ENCODE measurements at places on chromosomes 5 and 9.

- DNase-seq = no peak
- H3K27me3 ChIP-seq = no peaks in the 10 kb centered on the region
- H3K4me3 ChIP-seq = no peak overlapping the region
- no peaks in the 10 kb centered on the region for H3K36me3 ChIP-seq
- H3K4me1 ChIP-seq = no peaks in the 10 kb centered on the region
- no peak overlapping the region for H3K27ac ChIP-seq
Measured at GRCh38 chr5:39639618-39640089, 214.9 kb upstream of the DAB2 start.

GRCh38 chr5:141889282-141889871, 11.2 kb upstream of the PCDH1 start:
- peaks cover 9% of the 10 kb centered on the region for H3K27me3 ChIP-seq
- no peaks in the 10 kb centered on the region for H3K36me3 ChIP-seq
- DNase-seq = no peak
- H3K4me3 ChIP-seq = no peak overlapping the region
- no peaks in the 10 kb centered on the region for H3K4me1 ChIP-seq

GRCh38 chr9:115627511-115627910, 509.6 kb upstream of the TNC start:
- DNase-seq = no peak
- no peak overlapping the region for H3K4me3 ChIP-seq
- no peaks in the 10 kb centered on the region for H3K36me3 ChIP-seq
- H3K27me3 ChIP-seq = no peaks in the 10 kb centered on the region
- no peak overlapping the region for H3K27ac ChIP-seq
- H3K4me1 ChIP-seq = no peaks in the 10 kb centered on the region

GRCh38 chr9:123399803-123400378, 43.9 kb downstream of the CRB2 start:
- no peak overlapping the region for H3K4me3 ChIP-seq
- H3K4me1 ChIP-seq = peaks cover 5% of the 10 kb centered on the region
- no peaks in the 10 kb centered on the region for H3K27me3 ChIP-seq
- H3K36me3 ChIP-seq = no peaks in the 10 kb centered on the region

- peak overlapping the region; percentile 94 for H3K27ac ChIP-seq
- H3K36me3 ChIP-seq = no peaks in the 10 kb centered on the region
- H3K4me3 ChIP-seq = peak overlapping the region; percentile 96
- peaks cover 52% of the 10 kb centered on the region for H3K4me1 ChIP-seq
Measured at GRCh38 chr5:95730011-95730700, 980 bp upstream of the RHOBTB3 start.

- H3K27me3 ChIP-seq = peaks cover 6% of the 10 kb centered on the region
- no peaks in the 10 kb centered on the region for H3K4me1 ChIP-seq
- DNase-seq = no peak
- no peaks in the 10 kb centered on the region for H3K36me3 ChIP-seq
- H3K4me3 ChIP-seq = no peak overlapping the region
Measured at GRCh38 chr5:159631001-159631400, 285.3 kb upstream of the ADRA1B start.

GRCh38 chr5:159899067-159900049, 16.9 kb upstream of the ADRA1B start:
- H3K36me3 ChIP-seq = no peaks in the 10 kb centered on the region
- no peak overlapping the region for H3K4me3 ChIP-seq
- no peaks in the 10 kb centered on the region for H3K4me1 ChIP-seq

DNA sequence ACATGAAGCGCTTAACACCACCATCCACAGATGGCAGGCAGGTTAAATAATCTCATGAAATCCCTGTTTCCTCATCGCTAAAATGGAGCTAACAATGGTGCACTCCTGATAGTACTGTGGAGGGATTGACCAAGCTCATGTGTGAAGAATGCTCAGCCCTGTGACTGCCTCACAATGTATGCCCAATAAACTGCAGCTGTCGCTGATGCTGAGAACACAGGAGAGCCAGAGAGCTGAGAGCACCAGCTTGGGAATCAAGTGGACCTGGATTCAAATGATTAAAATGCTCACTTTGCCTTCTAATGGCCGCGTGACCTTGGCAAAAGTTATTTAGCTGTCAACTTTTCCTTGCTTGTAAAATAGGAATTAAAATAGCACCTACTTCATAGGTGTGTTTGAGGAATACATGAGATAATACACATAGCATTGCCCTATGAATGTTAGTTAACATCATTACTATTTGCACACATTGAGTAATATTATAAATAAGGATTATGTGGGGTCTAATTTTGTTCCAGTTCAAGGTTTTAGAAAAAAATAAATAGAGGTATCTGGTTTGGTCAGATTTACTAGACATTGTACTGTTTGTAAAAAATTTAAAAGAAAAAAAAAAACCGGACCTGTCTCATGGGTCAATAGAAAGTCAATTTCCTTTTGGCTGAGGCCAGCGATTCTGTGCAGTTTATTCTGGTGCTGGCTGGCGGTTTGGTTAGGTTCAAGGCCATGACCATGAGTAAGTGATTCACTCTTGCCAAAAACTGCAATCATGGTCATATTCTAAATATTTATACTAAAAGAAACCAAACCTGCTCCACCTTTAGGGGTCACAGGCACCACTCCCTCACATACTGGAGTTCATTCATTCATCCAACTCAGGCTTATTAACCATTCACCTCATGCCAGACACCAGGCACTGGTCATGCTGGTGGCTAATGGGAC, 101.3 kb downstream of the SH3TC2 start:
- peak overlapping the region; percentile 25 for H3K27ac ChIP-seq
- no peak for DNase-seq
- no peaks in the 10 kb centered on the region for H3K27me3 ChIP-seq
- no peak overlapping the region for H3K4me3 ChIP-seq

DNA sequence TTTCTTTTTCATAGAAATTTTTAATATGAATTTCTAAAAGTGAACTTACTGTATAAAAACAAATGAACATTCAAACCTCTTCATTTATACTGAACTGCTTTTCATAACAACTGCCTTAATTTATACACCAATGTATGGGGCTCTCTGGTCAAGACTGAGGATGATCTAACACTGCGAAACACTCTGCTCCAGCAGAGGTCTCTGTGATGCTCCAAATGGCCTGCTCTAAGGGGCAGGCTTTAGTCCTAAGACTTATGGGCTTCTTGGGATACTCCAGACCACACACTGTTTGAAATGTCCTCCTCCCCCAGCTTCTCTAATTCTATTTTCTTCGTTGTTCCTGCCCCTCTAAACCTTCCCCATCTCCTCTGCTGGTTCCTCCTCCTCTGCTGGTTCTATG, 58.5 kb downstream of the LIFR start:
- H3K4me3 ChIP-seq = no peak overlapping the region
- H3K4me1 ChIP-seq = no peaks in the 10 kb centered on the region
- no peaks in the 10 kb centered on the region for H3K27me3 ChIP-seq

GRCh38 chr5:149435660-149436059, 56.6 kb upstream of the IL17B start:
- no peaks in the 10 kb centered on the region for H3K27me3 ChIP-seq
- no peak for DNase-seq
- H3K36me3 ChIP-seq = no peaks in the 10 kb centered on the region
- no peak overlapping the region for H3K4me3 ChIP-seq

DNA sequence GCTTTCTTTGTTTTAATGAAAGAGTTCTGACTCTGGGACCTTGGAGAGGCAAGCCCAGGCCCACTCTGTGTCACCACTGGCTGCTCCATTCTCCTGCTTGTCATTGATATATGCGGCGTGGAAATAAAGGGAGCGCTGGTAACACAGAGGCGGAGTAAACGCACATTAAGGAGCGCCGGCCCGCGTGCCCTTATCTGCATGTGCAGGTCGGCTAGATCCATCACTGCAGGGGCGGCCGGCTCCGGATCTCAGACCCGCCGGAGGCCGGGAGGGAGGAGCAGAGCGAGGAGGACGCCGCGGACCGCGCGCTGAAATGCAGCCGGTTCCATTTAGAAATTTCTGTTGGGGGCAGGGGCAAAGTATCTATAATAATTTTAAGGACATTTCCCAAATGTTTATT, 70.8 kb downstream of the MRPL36 start:
- no peak overlapping the region for H3K4me3 ChIP-seq
- peak; percentile 59 for DNase-seq
- H3K4me1 ChIP-seq = no peaks in the 10 kb centered on the region
- no peaks in the 10 kb centered on the region for H3K36me3 ChIP-seq
- H3K27ac ChIP-seq = no peak overlapping the region

GRCh38 chr5:10602031-10602806, 38.3 kb downstream of the ANKRD33B start:
- no peak for DNase-seq
- no peak overlapping the region for H3K4me3 ChIP-seq
- H3K4me1 ChIP-seq = peaks cover 29% of the 10 kb centered on the region
- H3K27me3 ChIP-seq = no peaks in the 10 kb centered on the region
- peak overlapping the region; percentile 83 for H3K27ac ChIP-seq

Data from suprapubic skin (tissue), 4 donors.